Left ventricle myocardium inferior (tissue), 1 donor: ENCODE measurements at places on chromosomes 1 and 21.

GRCh38 chr1:192497214-192497794 lies 78.3 kb upstream of the RGS1 start:
- no peak for DNase-seq

DNA sequence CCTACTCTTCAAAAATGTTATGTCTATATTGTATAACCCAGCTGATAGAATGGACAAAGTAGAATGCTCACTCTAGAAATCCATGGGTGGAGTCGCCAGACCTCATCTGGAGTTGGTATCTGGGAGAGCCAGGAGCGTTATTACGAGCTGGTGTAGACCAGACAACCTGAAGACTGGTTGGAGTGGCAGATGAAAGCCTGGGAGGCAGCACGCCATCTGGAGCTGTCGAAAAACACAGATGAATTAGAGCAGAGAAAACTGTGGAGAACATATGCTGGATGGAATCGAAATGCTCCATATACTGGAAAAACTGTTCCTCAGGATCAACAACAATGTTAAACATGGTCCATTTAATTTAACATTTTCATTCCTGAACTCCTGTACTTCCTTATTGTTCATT lies 333.6 kb downstream of the KCTD3 start:
- DNase-seq = no peak

DNA sequence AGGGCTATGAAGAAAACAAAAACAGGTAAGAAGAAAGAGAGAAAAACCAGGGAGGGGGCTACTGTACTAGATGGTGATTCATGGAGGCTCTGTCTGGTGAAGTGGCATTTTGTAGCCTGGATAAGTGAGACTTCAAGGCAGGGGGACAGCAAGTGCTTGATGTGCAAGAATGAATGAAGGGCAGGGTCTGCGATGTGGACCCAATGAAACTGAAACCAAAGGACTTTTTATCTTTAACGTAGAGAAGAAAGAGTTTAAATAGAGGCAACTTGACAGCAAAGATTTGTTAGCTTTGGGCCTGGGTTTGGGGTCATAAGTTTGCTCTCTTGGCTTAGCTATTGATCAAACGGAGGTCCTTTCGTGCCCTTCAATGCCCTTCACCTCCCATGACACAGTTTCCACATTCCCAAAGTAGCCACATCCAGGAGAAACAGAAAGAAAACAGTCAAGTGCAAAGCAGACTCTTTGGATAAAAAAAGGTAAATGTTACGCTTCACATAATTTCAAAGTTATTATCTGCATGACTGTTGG lies 291.0 kb downstream of the GRIK1 start:
- DNase-seq = no peak

- no peak for DNase-seq
Observed at GRCh38 chr1:3169665-3170356, 100.8 kb downstream of the PRDM16 start.

DNA sequence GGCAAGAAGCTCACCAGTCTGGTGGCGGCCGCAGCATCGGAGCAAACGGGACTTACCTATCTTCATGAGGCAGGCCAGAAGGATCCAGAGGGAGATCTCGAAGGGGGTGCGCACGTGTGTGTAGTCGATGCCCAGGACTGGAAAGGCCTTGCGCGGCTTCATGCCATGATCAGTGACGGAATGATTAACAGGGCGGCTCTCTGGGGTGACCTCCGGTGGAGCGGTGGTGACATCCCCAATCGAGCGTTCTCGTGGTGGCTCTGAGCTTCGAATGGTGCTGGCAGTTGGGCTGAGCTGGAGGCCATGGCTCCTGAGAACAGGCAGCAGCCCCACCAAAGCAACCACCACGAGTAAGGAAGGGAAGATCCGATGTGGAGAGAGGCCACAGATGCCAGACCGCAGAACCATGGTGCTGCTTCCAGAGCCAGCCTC lies 982 bp downstream of the SLC9A1 start:
- DNase-seq = no peak

DNA sequence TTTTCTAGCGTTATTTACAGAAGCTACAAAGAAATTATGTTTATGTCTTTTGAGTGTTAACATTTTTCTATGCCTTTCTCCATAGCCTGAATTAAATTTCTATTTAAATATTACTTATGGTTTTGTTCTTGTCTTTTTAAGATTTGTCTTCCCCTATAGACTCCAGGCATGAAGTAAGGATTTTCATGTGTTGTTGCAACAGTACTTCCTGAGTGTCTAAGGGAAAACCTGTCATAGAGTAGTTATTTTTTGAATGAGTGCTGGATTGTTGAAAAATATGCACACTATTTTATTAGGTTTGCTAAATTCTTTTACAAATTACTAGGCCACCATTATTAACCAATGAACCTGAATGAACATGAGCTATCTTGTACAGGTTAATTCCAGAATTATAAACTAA lies 27.1 kb downstream of the SAMSN1 start:
- DNase-seq = no peak

DNA sequence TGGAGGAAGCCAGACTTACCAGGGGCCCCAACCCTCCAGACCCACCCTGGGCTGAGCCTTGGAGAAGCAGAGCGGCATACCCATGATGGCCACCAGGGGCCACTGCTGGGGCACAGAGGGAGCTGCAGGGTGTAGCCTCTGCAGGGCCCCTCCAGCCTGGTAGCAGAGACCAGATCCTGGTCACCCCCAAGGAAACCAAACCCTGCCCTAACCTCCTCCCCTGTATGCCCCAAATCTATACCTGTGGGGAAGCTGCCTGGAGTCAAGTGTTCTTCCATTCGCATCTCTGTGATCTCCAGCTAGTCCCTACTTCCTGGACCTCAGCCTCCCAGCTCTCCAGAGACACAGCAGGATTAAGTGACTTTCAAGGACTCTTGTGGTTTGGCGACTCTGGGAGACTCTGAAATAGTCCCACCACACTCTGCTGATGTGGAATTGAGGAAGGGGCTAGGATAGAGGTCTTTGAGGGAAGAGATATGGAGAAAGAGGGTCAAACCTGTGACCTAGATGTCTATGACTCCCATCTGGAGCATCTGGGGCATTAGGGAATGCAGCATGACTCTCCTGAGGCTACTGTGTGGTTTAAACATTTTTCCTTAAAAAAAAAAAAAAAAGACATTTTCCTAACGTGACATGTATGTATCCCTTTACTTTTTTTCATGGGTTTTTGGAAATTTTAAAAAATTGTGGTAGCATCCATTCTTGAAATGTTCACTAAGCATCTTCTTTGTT lies 119.2 kb upstream of the IPO9 start:
- DNase-seq = peak; percentile 80

DNA sequence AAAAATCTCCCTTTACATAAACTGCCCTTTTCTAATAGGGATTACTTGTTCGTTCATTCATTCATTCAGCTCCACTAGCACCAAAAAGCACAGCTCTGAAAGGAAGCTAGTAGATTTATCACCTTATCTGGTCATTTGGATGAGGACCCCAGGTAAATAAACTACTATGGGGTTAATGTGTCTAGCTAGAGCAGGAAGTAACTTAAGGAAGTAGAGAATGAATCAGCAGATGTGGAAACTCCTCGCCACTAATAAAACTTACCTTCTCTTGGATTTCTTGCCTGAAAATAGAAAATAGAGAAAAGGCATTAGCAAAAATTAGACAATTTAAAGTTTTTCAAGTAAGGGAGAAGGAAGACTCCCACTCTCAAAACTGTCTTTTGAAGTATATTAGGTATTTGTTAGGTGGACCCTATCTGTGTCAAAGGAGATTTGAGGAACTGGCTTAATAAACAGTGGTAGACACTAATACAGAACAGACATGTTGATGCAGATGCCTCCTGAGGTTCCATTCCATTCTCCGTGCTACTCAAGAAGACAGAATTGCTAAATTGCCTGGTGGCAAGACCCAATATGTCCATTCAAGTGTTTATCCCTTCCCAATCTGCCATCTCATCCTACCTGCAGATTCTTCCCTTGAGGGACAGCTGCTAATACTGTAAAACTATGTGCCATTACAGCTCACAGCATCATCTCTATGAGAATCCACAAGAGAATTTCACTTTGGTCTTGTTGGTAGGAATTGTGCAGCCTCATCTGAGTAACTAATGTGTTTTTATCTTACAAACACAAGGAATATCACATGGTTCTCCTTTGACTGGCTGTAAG lies 14.9 kb downstream of the SELL start:
- DNase-seq = no peak

- DNase-seq = no peak
Observed at GRCh38 chr1:167297222-167298214, 76.8 kb downstream of the POU2F1 start.

GRCh38 chr1:203549309-203549708 lies 55.4 kb downstream of the OPTC start:
- DNase-seq = no peak

DNA sequence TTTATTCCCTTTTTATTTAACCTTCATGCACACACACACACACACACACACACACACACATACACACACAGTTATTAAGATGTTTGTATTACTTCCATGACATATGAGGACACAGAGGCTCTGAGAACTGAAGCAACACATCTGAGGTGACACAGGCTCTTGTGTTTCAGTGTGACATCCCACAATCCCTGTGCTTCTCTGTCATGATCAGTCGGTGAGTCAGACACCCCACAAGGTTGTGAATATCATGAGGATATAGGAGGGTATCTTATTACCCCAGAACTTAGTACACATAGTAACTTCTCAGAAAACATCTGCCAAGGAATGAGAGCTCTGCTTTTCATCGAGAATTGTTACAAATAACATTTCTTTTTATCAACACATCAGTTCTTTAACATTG lies 459.3 kb downstream of the PLPP3 start:
- no peak for DNase-seq

GRCh38 chr1:7252411-7253117 lies 467.3 kb downstream of the CAMTA1 start:
- DNase-seq = no peak
